ENCODE measurements at places on chromosomes 3 and 15.

GRCh38 chr3:61378311-61378710, 127.1 kb upstream of the FHIT start:
- peak; percentile 17 for DNase-seq

GRCh38 chr3:152656214-152656971, 178.5 kb upstream of the P2RY1 start:
- no peak for DNase-seq

DNA sequence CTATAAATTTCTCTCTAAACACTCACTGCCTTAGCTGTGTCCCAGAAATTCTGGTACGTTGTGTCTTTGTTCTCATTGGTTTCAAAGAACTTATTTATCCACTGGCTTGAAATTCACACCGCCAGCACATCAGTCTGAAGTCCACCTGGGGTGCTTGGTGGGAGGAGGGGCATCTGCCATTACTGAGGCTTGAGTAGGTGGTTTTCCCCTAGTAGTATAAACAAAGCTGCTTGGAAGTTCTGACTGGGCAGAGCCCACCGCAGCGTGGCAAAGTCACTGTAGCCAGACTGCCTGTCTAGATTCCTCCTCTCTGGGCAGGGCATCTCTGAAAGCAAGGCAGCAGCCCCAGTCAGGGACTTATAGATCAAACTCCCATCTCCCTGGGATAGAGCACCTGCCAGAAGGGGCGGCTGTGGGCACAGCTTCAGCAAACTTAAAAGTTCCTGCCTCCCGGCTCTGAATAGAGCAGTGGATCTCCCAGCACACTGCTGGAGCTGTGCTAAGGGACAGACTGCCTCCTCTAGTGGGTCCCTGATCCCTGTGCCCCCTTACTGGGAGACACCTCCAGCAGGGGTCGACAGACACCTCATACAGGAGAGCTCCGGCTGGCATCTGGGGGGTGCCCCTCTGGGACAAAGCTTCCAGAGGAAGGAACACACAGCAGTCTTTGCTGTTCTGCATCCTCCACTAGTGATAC, 114.1 kb downstream of the SUCLG2 start:
- no peak for DNase-seq

GRCh38 chr3:189737071-189737470, 105.9 kb downstream of the TP63 start:
- DNase-seq: no peak

- DNase-seq: no peak
Observed at GRCh38 chr3:197798863-197799262, 7.8 kb downstream of the LRCH3 start.

DNA sequence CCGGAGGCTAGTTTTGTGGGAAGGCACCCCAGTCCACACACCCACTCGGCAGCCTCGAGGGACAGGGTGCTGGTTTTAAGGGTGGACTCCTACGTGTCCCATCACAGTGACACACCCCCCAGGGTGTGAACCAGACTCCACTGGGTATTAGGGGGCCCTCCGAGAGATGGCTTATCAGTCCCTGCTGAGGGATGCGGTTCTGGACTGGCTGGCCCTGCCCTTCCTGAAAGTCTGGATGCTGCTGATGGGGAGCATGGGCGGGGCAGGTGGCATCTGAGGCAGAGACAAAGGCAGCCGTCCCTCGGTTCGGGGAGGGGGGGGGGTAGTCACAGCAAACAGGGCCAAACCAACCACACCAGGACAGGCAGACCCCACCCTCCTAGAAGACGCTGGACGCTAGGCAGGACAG, 939 bp upstream of the ULK3 start:
- DNase-seq: no peak

- peak; percentile 20 for DNase-seq
Observed at GRCh38 chr3:28250999-28251398, 9.6 kb downstream of the CMC1 start.

DNA sequence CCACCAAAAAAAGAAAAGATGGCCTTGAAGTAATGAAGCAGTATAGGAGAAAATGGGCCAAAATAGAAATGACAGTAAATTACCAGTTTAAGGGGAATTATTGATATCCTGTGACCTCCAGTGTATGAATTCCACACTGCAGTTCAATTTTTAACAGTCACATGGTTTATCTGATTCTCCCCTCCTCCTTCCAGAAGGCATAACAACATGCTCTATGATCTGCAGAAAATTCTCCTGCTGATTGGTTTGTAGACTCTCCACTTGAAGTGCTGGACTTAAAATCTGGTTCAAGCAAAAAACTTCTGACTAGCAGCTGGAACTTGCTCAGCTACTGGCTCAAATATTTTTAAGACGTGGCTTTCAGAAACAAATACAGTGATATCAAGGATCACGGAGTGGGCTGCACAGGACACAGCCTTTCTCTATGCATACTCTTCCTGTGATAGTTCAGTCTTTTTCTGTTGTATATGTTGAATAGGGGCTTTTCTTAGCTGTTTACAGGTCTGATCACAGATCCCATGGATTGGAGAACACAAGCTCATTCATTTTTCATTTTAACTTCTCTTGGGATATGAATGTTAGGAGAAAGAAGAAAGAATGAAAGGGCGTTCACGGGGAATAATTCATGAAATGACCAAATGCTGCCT, 211.5 kb downstream of the LSAMP start:
- DNase-seq: no peak

DNA sequence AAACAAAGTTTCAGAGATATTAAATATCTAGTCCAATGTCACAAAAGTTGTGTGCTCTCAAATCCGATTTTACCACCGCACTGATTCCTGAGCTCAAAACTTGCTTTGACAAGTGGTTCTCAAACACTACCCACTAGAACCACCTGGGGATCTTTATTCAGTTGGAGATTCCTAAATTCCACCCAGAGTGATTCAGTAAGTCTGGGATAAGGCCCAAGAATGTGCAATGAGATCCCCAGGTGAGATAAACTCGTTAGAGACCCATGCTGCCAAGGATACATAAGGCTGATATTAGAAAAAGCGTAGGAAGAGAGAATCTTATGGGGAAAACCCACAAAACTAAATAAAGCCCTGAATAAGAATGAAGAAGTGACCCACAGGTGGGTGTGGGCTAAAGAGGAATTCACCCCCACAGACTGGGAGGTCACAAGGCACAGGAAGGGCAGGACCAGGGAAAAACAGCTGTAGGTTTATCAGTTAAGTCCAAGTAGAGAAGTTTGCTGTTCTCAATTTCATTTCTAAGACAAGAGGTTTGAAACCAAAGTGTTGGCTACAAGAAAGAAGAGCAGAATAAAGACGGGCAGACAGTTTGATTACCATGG, 11.5 kb upstream of the RPS17 start:
- no peak for DNase-seq

DNA sequence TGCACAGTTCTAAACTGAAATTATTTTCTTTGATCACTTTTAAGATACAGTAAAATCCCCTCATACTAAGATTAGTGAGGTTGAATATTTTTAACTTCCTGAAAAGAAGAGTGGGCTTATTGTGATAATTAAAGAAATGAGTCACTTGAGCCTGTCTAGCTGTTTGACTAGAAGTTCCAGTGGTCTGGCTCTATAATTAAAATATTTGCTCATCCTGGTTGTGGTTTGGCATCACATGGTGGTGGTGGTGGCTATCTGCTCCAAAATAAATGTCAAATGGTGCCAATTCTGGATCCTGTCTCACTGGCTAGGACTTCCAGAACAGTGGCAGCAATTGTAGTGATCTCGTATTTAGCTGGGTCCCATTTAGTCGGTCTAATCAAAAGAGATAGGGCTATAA, 8.6 kb upstream of the TEX9 start:
- peak; percentile 43 for DNase-seq

DNA sequence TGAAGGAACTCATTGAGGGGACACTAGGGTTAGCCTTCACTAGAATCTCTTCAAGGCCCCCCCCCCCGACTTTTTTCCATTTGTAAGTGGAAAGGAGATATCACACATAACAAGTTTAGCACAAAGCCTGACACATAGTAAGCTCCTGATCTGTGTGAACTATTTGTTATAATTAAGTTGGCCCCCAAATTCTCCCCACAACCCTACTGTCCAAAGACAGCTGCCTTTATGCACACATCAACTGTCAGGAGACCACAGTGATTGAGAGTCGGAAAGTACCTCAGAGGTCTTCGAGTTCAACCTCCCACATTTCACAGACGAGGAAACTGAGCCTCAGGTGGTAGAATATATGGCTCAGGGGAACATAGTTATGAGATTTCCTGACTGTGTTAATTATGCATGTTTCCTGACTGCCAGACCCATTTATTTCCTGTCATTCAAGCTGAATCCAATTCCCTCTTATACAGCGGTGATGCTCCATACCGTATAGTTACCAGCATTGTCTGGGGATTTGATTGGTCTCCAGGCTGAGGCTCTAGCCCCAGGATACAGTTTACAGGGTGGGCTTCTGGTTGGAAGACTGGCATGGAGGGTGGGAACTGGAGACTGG, 227.4 kb upstream of the CMC1 start:
- no peak for DNase-seq

DNA sequence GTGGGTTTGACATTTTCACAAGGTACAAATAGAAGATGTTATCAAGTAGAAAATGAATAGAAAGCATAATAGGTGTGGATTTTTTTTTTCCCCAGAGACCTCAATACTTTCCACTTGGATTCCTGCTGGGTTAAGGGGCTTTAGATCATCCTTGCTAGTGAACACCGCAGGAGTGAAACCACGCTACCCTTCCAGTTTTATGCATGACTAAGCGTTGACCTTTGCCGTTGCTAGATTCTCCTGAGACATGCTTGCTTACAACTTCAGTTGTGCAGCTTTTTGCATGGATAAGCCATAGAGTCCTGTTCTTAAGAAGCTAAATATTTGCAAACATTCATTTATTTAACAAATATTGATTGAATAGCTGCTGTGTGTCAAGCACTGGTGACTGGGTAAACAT, 299.7 kb upstream of the LMCD1 start:
- DNase-seq: peak; percentile 31

DNA sequence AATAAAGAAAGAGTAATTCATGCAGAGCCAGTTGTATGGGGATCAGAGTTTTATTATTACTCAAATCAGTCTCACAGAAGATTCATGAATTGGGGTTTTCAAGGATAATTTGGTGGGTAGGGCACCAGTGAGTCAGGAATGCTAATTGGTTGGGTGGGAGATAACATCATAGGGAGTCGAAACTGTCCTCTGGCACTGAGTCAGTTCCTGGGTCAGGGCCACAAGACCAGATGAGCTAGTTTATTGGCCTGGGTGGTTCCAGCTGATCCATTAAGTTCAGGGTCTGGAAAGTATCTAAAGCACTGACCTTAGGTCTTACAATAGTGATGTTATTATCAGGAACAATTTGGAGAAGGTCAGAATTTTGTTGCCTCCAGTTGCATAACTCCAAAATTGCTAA, 998.6 kb upstream of the EPHA6 start:
- no peak for DNase-seq

DNA sequence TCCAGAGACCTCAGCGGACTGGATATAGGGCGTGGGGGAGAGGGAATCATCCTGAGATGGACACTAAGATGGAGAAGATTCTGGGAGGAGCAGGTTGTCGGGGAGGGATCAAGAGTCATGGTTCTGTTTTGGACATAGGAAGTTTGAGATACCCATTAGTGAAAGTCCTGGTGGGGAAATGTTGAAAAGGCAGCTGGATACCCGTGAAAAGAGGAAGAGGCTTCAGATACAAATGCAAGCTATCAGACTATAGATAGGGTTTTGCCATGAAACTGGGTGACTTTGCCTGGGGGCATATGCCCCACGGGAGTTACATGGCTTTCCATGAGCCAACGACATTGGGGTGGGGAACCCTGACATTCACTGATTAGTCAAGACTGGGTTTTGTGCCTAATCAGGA, 1.1 kb upstream of the GPR62 start:
- no peak for DNase-seq

DNA sequence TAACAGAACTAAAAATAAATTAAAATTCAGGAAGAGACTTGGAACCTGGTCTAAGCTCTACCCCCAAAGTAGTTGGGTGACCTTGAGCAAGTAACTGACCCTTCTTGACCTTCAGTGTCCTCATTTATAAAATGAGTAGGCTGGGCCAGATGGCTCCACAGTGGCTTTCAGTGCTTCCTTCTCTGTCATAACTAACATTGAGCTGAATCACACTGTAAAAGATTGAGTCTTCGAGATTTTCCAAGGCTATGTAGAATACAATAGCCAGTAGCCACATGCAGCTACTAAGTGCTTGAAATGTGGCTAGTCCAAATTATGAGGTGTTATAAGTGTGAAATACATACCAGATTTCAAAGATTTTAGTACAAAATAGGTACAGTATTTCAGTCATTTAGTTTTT, 313.3 kb downstream of the MECOM start:
- peak; percentile 17 for DNase-seq

GRCh38 chr3:197378985-197379718, 80.7 kb upstream of the DLG1 start:
- DNase-seq: no peak

- no peak for DNase-seq
Observed at GRCh38 chr3:77605865-77606264, 566.0 kb downstream of the ROBO2 start.

- DNase-seq: no peak
Observed at GRCh38 chr3:161940621-161940965, 444.0 kb downstream of the OTOL1 start.

- no peak for DNase-seq
Observed at GRCh38 chr15:66941791-66942190, 123.6 kb upstream of the SMAD3 start.

DNA sequence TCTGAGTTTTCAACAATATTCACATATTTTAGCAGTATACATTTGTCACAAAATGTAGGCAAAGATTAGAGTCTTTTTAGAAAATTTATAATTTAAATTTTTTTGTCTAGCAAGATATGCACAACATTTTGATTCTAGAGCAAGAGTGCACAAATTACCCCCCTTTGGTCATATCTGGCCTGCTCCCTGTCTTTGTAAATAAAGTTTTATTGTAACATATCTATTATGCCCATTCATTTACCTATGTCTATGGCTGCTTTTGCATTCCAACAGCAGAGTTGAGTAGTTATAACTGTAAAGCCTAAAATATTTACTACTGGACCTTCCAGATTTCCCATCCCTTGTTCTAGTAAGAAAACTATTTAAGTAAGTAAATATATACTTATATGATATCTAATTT, 430.7 kb downstream of the EDEM1 start:
- DNase-seq: no peak

GRCh38 chr15:85750319-85751290, 44.1 kb downstream of the KLHL25 start:
- no peak for DNase-seq

DNA sequence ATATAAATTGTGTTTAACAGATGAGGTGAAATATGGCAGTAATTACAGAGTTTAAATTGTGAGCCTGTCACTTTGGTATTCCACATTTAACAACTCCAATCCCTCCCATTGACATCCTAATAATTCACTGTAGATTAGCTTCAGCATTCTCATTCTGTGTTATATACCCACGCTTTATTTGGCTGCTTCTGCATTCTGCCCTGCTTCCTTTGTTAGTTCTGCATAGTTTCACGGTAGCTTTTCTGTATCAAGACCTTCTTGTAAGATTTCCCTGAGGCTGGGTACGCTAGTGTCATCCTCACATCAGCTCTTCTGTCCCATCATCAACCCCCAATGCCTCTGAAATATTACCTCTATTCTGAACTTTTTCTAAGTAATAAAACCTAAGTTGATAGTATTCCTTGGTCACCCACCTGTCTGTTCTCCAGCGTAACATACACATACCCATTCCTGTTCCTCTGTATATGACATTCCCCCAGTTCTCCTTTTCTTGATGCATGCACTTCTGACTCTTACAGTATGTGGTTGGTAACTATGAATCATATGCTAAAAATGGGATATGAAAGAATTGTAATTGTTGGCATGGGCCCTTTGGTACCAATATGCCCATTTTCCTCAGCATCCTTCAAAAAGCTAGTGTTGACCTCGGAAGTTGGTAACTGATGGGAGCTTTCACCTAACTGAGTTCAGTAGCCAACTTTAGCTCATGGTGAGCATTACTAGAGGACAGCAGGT, 171.2 kb downstream of the KLHL25 start:
- DNase-seq: peak; percentile 64

- no peak for DNase-seq
Observed at GRCh38 chr15:50150349-50150748, 31.3 kb upstream of the ATP8B4 start.
